DMS 273 treated with DMSO at 0.1 percent for 48 hours (cell line): ENCODE measurements at places on chromosomes 2 and 18.

- DNase-seq, result no peak
Observed at GRCh38 chr2:195026261-195026660, 630.8 kb upstream of the SLC39A10 start.

- no peak for DNase-seq
Observed at GRCh38 chr2:85653996-85654395, 14.0 kb downstream of the SFTPB start.

DNA sequence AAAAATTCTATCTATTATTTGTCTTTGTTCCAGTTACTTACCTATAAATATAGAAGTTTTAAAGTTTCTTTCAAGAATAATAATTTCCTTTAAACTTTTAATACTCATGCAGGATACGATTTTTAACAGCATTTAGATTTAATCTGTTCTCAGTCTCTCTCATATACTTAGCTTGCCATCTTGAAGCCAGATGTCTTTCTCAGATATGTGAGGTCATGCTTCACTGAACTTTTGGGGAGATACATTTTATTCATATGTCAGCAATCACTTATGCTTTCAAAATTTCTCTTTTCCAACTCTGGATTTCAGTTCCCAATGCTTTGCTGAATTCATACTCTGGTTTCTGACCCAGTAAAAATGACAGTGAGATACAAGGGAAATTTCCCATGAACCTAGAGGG, 66.5 kb upstream of the CCDC178 start:
- no peak for DNase-seq

DNA sequence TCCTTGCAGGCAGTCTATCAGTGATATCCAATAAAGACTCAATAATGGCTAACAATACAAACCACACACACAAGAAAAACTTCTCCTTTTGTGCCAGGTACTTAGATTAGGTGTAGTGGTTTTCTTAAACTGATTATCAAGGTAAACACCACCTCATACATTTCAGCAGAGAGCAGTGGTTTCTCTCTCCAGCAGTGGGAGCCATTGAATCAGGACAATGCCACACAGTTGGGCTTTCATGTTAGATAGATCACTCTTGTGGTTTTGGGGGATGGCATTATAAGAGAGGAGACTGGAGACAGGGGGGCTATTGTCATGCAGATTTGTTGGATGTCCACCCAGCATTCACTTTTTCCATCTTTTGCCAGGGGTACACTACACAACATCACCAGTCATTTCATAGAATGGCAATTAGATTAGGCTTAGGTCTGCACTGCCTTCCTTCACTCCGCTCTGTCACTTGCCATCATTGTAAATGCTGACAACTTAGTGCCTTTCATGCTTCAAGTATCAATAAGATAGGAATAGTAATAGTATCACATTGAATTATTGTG, 13.6 kb upstream of the IRS1 start:
- DNase-seq, result no peak

- no peak for DNase-seq
Observed at GRCh38 chr2:138298120-138298814, 203.3 kb upstream of the SPOPL start.

DNA sequence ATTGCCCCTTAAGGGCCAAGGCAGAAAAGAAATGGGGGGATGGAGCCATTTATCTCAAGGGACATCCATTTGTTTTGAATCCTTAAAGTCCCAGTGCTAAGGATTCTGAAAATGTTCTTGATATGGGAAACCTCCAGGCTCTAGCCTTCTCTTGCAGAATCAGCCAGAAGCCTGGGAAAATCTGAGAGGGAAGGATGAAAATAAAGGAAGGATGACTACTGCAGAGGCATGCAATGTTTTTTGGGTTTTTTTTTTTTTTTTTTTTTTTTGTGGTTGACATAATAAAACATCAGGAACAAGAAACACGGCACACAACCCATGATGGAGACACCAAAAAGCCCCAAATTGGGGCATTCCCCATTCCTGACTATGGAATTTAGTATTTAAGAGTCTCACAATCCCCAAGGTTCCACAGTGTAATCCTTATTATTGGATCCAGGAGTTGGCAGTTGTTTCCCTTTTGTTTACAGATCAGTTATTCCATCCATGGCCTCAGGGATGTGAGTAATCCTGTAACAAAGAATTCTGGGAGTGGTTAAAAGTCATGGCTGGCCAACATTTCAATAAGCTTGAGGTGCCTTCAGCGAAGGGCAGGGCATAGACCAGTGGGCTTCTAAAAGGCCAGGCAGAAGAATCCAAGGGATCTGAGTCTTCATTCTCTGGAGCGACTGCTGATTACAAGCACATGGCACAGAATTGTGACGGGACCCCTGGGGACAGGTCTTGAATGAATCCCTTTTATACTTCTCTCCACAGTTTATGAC, 337.5 kb downstream of the GULP1 start:
- no peak for DNase-seq

- no peak for DNase-seq
Observed at GRCh38 chr2:56210291-56210690, 26.5 kb downstream of the CCDC85A start.

GRCh38 chr2:62222674-62223073, 26.8 kb downstream of the B3GNT2 start:
- DNase-seq, result no peak

DNA sequence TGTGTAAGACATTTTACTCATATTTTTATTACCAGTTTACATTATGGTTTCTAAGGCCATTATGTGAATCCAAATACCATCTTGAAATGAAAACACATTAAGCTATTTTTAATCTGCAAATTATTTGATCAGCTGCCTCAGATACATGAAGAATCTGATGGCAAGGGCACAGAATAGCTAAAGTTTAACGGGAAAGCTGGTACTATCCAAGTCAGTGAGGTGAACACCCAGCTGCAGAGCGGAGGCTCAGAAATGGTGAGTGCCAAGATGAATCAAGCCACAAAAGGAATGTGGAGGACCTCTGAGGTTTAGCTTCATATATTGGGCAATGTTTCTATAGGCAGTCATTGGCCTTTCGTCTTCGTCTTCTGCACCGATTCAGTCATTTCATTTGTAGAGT, 75.1 kb downstream of the DPP10 start:
- no peak for DNase-seq

- DNase-seq, result no peak
Observed at GRCh38 chr2:96393989-96394761, 58.6 kb downstream of the NCAPH start.

GRCh38 chr2:14826518-14826917, 194.0 kb downstream of the LRATD1 start:
- DNase-seq, result no peak

DNA sequence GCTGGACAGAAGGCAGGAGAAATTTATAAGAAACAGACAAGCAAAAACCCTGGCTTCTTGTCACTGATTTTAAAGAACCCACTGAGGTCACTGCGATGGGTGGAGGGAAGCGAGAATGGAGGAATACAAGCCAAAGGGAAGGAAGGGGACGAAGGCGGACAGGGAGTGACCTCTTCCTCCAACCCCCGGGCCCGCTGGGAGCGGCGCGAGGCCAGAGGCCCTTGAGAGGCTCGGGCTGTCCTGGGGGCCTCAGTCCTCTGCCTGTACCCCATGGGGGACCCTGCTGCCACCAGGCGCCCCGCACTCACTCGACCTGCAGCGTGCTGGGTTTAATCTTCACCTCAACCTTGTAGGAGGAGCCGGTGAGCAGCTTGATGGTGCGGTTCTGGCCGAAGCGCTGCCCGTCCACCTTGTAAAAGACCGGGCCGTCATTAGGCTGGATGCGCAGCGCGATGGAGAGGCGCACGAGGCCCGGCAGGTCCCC, 793 bp downstream of the CNRIP1 start:
- DNase-seq, result no peak

DNA sequence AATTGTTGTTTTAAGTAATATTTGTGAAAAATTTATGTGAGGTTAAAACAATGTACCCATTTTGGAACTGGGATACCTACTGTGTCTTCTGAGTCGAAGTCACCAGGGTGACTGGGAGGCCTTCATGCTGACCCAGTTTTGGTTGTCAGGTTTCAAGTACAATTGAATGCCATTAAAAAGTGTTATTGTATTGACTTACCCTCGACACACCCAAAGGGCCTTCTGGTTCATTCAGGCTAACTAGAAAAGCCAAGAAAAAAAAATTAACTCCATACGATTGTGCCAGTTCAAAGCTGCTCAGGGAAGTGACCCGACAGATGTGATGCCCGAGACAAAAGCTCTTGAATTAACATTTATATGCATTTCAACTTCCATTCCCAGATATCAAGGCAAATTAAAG, 190.0 kb downstream of the ST6GAL2 start:
- DNase-seq, result peak; percentile 13

DNA sequence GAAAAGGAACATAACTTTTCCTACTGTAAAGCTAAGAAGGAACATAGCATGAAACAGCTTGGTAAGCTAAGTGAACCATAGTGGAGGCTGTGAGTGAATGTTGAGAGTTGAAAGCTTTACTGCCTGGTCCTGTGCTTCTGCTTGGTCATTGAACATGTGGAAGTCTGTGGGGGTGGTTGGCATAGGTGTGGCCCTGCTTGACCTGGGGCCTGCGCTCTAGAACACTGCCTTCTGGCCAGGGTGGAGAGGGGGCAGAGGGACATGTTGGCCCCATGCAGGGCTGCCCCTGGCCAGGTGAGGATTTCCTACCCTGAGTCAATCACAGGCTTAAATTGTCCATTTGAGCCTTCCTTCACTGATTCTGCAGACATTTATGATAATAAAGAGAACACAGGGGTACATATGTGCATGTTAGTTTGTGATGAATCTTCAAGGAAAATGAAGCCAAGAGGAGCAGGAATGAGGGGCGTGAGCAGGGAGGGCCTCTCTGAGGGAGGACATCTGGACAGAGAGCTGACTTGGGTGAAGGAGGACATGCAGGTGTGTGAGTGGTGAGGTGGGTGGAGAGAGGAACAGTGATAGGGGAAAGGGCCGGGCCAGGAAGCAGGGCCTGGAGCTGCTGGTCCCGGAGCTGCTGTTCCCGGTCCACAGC, 16.6 kb downstream of the TRAF3IP1 start:
- DNase-seq, result no peak

- DNase-seq, result peak; percentile 22
Observed at GRCh38 chr2:223538920-223539440, 63.2 kb downstream of the SCG2 start.
